ENCODE measurements at places on chromosomes 11 and 22.

DNA sequence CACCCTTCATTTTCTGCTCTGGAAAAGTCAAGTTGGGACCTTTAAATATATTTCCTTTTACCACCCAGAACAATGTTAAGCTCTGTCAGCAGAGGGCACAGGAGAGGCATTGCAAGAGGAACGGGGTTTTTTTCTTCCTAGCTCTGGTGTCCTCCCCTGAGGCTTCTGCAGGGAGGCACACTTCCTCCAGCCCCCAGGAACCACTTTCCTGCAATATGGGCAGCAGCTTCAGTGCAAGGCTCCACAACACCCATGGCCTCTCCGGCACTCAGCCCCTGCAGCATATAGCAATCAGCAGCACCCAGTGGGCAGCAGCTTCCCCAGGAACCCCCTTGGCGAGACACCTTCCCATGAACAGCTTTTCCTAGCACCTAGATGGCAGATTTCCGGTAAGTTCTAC lies 101.4 kb downstream of the SYT9 start:
- no peak for DNase-seq

DNA sequence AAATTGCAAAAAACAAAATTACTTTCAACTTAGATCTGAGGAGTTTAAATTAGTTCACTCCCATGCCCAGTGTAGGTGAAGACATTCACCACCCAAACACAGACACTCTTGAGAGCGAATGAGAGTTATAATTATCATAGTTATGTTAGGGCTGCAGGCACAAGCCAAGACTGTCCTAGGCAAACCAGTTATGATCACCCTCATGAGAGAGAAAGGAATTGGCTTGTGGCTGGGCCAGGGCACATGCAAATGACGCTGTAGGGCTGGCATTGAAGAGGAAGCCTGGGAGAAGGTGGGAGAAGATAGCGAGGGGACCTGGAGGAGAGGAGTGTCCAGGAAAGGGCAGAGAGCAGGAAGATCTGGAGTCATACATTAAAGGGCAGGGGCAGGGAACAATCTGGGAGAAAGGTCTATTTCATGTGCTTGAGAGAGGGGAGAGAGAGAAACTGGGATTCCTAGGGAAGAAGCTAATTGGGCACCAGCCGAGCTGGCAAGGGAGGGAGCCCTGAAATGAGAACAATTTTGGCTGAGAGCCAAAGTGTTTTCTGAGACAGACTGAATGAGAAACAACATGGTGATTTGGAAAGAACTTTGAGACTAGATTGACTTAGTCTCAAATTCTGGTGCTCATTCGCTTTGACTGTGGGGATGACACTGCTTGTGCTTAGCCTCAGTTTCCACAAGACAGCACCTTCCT lies 279.9 kb downstream of the KIRREL3 start:
- DNase-seq: no peak

- no peak for DNase-seq
Observed at GRCh38 chr11:124670732-124671131, 2.8 kb downstream of the SIAE start.

GRCh38 chr22:23767673-23768548 lies at the start of gene CHCHD10:
CHCHD10 (minus strand) TSS chr22:23767972; CDS start chr22:23767874, 98 bp downstream.
- peak; percentile 19 for DNase-seq

DNA sequence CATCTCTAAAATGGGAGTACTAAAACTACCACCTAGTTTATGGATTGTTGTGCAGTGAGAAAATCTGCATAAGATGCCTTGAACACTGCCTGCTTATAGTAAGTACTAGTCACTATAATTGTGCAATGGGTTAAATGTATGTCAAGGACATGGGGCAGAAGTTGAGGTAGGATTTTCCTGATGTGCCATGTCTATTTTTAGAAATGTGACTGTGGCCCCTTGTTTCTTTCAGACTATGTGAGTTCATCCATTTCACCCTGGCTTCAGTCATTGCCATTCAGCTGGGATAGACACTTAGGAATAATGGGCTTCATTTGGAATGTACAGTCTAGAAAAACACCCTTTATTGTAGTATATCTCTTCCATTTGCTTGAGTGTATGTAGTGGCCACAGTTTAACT lies 51.4 kb downstream of the BDNF start:
- no peak for DNase-seq

DNA sequence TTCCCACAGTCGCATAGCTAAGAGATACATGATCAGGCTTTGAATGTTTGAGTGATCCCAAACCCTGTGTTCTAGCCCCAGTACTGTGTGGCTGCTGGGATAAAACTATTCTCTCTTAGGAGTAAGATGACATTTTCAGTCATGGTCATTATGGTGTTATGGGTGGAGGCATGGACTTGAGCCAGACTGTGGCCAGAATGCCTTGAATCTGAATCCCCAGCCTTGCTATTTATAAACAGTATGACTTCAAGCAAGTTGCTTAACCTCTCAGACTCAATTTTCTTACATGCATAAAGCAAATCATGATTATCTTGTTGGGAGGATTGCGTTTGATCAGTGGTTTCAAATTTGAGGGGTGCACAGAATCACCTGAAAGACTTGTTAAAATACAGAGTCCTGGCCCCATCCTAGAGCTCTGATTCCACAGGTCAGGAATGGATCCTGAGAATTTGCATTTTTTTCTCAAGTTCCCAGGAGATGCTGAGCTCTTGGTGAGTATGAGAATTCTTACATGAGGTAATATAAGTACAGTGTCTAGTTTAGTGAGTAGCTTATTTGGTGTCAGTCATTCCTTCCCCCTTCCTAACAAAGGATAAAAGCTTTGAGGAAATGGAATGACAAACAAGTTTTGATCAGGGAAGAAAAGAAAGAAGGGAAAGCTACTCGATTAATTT lies 571.7 kb downstream of the METTL15 start:
- no peak for DNase-seq
